ENCODE measurements at places on chromosomes 6 and 20.

- DNase-seq = no peak
These were observed 26.3 kb downstream of the SLC13A3 start for GRCh38 chr20:46624946-46625345.

DNA sequence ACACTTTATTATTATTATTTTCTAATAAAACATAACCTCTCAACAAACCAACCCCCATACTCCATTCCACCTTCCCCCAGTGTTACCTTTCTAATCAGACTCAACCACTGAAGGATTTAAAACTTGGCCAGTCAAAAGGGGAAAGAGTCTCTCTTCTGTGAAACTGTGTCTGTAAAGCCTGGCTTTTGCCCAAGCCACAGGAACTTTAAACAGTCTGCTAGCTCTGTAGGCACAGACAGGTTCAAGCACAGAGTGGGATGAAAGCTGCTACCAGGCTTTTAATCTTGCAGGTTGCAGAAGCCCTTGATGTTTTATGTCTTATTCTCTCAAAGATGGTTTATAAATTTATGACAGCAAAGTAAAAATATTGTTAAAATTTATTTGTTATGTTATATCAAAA is 585.7 kb downstream of the TENT5A start:
- peak; percentile 69 for DNase-seq

- DNase-seq = no peak
These were observed 672 bp downstream of the CEP43 start for GRCh38 chr6:166999884-167000253.

DNA sequence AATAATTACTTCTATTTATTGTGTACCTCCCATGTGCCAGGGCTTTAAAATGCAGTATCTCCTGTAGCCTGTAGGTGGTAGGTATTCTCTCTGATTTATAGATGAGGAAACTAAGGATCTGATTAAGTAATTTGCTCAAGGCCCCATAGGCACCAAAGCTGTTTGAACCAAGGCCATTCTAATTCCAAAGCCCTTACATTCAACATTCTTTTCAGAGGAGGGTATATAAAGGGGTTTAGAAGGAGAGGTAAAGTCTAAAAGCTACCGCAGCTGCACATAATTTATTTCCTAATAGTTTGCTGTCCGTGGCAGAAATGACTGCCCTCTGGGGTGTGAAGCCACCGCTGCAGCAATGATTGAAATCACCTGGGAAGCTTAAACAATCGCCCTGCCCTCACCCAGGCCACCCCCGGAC is 95.0 kb upstream of the FAM8A1 start:
- DNase-seq = peak; percentile 5

- no peak for DNase-seq
These were observed 152.4 kb downstream of the PAK5 start for GRCh38 chr20:9686455-9686854.

- no peak for DNase-seq
These were observed 551.3 kb upstream of the EPHA7 start for GRCh38 chr6:93970684-93971083.

- DNase-seq = peak; percentile 61
These were observed 44.4 kb downstream of the DTD1 start for GRCh38 chr20:18632196-18632789.

DNA sequence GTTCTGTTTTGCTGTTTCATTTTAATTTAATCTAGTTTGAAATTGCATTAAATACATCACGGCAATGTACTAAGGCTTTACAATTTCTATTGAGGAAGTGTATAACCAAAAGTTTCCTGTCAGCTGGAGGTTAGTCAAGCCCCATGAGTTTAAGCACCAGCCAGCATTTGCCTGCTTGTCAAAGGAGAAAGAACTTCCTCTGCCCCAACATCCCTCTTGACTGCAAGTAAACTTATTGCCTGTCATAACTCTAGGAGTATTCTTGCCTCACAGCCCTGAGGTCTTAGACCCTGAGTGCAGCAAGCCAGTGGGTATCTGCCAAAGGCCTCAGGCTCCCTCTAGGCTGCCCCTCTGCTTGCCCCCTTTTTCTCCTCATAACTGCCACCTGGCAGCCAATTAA is 106.7 kb upstream of the INSM1 start:
- no peak for DNase-seq

DNA sequence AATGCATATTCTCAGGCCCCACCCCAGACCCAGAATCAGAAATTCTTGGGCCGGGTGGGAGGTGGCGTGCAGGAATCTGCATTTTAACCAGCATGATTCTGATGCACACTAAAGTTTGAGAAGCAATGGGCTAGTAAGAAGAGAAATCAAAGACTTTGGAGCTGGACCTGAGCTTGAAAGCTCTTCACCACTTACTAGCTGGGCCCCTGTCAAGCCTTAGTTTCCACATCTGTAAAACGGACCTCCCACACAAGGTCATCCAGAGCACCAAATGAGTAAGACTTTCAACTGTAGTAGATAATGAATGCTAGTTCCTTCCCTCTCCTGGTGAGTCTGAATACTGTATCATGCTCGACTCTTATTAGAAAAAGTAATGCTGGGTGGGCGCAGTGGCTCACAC is 87.0 kb downstream of the TBC1D7 start:
- no peak for DNase-seq

DNA sequence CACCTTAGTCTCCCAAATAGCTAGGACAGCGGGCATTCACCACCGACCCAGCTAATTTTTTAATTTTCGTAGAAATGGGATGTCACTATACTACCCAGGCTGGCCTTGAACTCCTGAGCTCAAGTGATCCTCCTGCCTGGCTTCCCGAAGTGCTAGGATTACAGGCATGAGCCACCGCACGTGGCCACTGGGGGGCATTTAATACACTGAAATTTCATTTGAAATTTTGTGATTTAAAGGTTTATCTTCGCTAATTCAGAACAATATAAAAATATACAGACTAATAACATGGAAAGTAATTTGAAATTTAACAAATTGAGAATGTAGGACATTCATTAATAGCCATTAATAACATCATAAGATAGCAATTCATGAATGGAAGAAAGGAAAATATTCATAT is 20.5 kb upstream of the TBC1D32 start:
- no peak for DNase-seq

GRCh38 chr6:10599046-10599445 is 77.9 kb downstream of the GCNT2 start:
- no peak for DNase-seq

GRCh38 chr20:51562332-51563173 is 20.0 kb upstream of the NFATC2 start:
- DNase-seq = peak; percentile 94

GRCh38 chr6:9020001-9020400 is 584.7 kb upstream of the SLC35B3 start:
- no peak for DNase-seq

GRCh38 chr6:89792881-89793280 is 26.7 kb downstream of the MDN1 start:
- DNase-seq = no peak

DNA sequence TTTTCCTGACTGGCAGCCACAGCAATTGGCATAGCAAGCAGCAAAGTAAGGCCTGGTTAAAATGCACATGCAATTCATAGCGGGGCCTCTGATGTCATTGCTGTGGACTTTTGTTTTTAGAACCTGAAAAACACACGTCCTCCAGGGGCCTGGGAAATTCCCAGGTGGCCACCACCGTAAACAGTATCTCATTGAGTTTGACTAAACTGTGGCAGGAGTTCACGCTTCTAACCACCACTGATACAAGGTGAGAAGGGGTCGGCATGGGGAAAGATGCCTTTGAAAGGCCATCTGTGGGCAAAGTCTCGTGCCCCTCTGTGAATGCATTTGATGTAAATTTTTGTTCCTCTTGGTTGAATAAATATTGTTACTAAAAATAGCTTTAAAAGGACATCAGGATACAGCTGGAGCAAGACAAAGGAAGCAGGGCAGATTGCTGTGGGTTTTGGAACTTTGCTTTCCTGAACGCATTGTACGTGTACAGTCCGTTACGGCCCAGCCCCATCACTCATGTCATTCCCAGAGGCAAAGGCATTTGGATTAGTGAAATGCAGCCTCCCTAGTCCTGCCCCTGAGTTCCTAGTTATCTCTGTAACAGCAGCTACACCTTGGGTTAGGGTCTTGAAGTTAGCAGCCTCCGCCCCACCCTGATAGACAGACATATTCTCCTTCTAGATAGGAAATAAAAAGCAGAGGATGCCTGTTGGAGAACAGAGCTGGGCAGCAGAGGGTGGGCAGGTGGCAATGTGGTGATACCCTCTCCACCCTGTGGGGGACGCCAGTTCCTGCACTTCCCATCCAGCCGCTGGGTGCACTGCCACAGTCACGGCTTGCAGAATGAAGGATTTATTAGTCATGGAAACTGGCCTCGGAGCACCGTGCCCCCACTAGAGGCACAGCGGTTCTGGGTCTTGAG is 80.3 kb downstream of the ZDHHC14 start:
- DNase-seq = no peak

DNA sequence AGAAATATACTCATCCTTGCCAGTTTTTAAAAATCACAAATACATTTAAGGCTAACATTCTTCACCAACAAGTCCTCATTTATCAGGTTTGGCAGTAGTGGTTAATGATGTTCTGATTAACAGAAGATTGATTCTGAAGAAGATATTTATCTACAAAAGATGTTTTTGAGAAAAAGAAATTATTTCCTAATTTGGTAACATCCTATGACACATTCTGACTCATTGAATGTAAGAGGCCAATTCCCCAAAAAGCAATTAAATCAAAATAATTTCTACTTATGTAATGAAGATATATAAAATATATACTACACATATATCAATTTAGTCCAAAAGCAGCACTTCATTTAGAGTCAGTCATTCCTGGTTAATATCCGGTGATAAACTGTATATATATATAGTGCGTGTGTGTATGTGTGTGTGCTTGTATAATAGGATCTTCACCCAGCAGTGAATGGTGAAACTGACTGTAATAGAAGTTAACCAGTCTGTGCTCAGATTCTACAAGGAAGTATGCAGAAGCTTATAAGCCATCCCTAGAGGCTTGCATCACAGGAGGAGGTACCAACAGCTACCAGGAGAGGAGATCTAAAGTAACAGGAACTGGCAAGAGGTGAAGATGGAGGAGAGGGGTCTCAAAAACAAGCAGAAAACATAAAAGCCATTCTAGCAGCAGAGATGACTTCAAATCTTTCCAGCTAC is 82.9 kb upstream of the MARCKS start:
- peak; percentile 78 for DNase-seq

DNA sequence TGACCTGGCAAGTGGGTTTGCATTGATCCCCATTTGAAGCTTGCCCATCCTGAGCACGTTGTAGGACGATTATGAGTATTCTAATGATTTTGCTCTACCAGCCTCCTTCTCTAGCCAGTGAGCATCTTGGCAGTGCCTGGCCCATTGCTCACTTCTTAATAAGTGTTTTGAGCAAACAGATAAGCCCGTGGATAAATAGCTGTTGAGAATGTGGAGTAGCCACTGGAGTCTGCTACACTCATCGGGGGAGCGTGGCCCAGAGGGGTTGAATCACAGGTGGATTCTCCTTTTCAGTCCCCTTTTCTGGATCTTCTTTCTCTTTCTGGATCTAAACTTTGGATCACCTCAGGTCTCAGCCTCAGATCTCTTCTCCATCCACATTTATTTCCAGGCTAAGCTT is 15.9 kb upstream of the EDN3 start:
- no peak for DNase-seq

GRCh38 chr20:36682311-36682710 is 36.3 kb upstream of the SLA2 start:
- DNase-seq = no peak

DNA sequence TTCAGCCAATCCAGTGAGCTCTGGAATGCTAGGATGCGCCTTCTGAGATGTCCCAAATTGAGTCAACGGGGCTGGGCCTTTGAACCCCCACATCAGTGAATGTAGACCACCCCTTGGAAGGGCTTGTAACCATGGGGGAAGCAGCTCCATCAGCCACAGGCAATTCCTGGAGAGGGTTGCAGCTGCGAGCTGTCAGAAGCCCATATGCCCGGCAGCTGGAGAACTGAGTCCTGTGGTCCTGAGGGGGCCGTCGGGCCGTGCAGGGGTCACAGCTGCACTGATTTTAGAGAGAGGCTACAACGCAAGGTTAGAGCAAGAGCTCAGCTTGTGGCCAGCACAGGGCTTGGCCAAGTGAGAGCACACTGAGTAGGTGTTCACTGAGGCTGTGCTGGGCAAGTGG is 121.3 kb downstream of the TOX2 start:
- DNase-seq = no peak

- DNase-seq = no peak
These were observed 59.6 kb downstream of the RNF144B start for GRCh38 chr6:18446771-18447170.

DNA sequence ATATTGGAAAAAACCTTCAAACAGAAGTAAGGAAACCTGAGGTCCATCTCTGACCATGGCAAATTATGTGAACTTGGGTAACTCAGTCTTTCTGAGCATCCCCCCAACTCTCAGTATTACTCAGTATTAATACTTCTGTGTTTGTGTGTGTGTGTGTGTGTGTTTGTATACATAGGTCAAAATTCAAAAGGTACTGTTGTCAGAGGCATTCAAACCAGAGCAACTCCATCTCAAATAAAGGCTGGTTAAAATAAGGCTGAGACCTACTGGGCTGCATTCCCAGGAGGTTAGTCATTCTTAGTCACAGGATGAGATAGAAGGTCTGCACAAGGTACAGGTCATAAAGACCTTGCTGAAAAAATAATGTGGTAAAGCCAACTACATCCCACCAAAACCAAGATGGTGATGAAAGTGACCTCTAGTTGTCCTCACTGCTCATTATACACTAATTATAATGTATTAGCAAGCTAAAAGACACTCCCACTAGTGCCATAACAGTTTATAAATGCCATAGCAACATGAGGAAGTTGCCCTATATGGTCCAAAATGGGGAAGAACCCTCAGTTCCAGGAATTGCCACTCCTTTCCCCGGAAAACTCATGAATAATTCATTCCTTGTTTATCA is 33.3 kb upstream of the SLC22A16 start:
- peak; percentile 78 for DNase-seq

DNA sequence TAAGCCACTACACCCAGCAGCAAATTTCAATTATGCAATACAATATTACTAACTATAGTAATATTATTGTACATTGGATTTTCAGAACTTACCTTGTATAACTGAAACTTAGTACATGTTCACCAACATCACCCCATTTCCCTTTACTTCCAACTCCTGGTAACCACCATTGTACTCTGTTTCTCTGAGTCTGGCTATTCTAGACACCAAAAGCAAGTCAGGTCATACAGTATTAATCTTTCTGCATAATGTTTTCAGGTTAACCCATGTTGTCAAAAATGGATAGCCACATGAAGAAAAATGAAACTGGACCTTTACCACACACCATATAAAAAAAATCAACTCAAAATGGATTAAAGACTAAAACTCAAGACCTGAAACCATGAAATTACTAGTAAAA is 558.2 kb downstream of the MMUT start:
- DNase-seq = no peak

- DNase-seq = peak; percentile 20
These were observed 108.5 kb upstream of the PRND start for GRCh38 chr20:4613184-4613583.

DNA sequence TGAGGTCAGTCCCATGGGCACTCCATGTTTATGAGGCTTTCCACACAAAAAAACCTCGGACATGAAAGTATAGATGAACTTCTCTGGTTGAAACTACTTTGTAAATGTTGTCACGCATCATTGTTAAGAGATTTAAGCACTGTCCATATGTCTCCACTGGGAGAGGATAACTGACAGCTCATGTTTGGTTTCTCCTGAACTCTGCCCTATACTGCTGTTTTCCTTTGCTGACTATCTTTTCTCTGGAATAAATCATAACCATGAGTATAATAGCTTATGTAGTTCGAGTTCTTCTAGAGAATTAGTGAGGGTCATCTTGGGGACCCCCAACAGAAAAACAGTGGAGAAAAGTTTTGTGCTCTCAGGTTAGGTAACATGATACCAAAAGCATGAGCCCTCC is 14.3 kb downstream of the THEMIS start:
- DNase-seq = no peak
